Stomach (tissue), 19 donors: ENCODE measurements at places on chromosomes 7 and 10.

- no peak for DNase-seq
Observed at GRCh38 chr7:147818317-147818716, 772.2 kb upstream of the C7orf33 start.

- DNase-seq = no peak
Observed at GRCh38 chr10:72010234-72010973, 46.2 kb downstream of the CHST3 start.

- peak; percentile 67 for DNase-seq
Observed at GRCh38 chr10:86795353-86795752, 38.9 kb downstream of the BMPR1A start.

GRCh38 chr10:59281861-59282260 lies 80.5 kb downstream of the FAM13C start:
- no peak for DNase-seq

DNA sequence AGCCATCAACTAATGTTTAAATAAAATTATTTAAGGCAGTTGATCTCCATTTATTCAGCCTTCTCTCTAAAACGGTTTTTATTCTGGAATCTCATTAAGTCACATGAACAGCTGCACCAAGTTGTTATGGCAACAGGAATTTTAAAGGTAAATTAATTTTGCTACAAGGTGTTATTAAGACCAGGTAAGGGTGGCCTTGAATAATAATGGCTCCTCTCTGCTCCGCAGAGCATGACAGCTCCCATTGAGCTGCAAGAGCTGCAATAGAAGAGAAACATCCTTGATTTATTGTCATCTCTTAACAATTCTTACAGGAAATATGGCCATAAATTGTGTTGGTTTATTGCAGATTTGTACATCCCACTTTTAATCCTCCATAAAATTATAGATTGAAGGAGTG lies 165.8 kb downstream of the KLF6 start:
- no peak for DNase-seq
